ENCODE measurements at places on chromosomes 1 and 21.

DNA sequence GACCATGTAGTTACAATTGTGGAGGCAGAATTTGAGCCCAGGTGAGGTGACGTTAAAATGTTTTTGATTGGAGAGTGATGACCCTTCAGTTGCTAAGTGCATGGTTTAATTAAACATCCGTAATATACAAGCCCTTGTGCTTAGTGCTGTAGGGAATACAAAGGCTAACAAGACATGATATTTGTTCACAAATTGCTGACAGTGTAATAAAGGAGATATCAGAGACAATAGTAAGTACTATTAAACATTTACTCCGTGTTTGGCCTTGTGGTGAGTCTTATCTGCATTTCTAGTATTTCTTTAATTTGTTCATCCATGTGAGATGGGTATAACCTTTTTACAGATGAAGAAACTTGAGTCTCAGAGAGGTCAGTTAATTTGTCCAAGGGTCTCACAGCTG is 37.9 kb downstream of the RLF start:
- DNase-seq, result no peak

DNA sequence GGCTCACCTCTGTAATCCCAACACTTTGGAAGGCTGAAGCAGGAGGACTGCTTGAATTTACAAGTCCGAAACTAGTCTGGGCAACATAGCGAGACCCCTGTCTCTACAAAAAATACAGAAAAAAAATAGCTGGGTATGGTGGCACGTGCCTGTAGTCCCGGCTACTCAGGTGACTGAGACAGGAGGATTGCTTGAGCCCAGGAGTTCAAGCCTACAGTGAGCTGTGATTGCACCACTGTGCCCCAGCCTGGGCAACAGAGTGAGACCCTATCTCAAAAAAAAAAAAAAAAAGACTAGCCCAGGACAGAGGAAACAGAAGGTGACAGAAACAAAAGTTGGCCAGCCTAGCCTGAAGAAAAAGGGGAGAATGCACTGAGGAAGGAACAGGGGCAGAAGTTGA is 21.2 kb downstream of the ARMH1 start:
- no peak for DNase-seq

DNA sequence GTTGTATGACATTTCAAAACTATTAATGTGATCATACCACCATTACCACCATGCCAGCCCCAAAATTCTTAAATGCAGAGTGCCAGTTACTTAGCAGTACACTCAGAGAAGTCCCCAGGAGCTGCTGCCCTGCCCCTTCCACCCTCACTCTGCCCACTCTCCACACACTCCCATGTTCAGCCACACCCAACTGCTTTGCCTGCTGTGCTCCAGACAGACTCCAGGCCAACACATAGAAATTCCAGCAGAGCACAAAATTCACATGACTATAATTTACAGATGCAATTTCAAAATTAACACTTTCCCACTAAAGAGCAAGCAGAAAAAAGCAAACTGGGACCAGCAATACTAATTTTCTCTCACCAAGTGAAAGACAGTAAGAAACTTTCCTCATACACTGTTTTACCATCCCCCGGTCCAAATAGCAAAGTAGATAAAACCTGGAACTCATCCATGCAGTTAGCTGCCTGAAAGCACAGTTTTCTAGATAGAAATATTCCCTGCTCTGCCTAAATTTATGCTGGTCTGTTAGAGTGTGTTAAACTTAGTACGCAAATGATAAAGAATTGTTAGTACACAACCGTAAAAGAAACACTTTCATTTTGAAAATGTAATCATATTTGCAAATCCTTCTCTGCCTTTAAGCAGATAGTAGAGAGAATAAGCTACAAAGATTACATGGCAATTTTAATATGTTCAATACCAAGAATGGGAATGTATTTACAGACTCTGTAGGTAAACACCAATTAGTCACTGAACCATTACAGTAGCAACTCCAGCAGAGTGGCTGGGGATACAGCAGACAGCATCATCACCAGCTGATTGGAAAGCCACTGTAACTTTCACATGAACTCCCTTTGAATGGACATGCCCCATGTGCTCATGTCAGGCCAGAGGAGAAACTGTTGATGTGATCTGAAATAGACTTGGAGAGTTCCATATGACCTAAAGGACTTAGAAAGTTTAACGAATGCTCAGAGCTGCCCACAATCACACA is 176.5 kb downstream of the VAV3 start:
- DNase-seq, result no peak

DNA sequence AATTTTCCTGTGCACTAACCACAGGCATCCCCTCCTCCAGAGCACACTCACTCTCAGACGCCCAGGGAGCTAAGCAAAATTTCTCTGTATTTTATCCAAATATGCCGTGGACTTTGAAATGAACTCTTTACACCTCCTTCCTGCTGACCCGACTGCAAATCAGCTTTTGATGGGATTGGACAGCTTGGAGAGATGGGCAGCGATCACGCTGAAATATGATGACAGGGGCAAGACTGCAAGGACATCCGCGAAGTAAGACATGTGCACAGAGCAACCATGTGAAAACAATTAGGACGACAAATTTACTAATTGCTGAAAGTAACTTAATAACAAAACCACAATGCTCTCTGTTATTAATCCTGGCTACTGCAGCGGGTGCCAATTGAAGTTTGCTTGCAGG is 64.6 kb upstream of the CLDN14 start:
- DNase-seq, result no peak

DNA sequence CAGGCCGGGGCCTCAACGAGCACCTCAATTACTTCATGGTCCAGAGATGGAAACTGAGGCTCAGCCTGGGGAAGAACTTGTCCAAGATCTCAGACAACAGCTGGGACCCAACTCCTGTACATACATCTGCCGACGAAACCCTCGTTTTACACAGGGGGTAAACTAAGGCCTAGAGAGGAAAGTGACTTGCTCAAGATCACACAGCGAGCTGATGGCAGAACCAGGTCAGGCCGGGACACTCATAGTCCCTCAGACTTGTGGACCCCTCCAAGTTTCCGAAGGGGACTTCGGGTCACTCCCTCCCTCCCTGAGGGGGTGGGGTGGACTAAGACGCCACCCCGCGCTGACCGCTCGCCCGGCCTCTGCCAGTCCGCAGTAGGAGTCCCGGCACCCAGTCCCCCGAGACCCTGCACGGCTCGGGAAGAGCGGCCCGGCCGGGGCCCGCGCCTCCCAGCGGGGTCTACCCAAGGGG is 430 bp downstream of the WASF2 start:
- no peak for DNase-seq

- DNase-seq, result no peak
Observed at GRCh38 chr1:81428998-81429397, 371.7 kb upstream of the ADGRL2 start.

GRCh38 chr1:23593042-23593521 is 33.8 kb upstream of the ID3 start:
- DNase-seq, result no peak

DNA sequence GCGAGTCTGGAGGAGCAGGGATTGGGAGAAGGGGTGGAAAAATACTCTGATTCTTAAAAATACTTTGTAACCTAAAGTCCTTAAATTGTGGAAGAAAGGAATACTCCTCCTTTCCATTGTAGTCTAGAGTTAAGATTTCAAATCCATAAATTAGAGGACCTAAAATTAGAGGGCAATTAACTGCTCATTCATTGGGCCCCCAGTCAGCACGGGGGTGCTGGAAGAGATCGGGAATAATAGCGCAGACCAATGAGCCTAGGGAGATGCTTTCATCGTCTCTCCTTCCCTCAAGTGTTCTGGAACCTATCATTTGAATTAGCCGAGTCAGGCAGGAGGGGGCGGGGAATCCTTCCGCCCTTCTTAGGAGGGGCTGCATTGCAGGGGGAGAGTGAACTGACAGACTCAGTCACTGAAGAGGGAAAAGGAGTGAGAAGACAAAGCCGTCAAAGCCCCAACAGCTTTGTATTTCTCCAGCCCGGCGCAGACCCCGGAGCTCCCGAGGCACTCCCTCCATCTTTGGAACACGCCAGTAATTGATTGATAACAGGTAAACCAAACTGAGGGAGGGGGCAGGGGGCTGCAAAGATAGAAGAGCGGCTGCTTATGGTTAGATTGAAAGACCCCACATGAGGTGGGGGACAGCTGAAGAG is at the start of gene MLLT11:
TSS of gene MLLT11 (plus strand) at position 391 of the 650 bp plus-strand sequence. CDS start 6,828 bp downstream, outside the sequence.
- peak; percentile 29 for DNase-seq

DNA sequence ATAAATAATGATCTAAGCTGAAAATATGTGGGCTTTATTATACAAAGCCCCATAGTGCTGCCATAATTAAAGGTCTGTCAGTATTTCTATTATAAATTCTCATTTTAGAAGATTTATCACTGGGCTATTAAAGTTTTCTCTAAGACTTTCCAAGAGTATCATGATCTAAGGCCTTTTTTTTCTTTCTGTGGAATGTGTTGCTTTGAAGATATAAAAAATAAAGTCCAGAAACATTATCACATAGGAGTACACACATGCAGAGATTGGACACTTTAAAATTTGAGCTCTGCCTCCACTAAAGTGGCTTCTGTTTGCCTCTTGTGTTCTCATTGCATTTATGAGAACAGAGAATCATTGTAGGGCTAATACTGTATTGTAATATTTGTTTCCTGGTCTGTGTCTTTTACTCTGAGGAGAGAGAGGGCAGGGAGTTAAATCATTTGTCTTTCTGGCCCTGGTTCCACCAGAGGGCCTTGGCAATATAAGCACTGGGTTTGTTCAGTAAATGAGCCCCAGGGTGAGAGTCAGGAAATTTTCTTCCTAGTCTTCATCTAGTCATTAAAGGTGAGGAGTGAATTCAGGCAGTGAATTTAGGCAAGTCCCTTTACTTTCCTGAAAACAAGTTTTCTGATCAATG is 70.2 kb downstream of the NFIA start:
- DNase-seq, result no peak

DNA sequence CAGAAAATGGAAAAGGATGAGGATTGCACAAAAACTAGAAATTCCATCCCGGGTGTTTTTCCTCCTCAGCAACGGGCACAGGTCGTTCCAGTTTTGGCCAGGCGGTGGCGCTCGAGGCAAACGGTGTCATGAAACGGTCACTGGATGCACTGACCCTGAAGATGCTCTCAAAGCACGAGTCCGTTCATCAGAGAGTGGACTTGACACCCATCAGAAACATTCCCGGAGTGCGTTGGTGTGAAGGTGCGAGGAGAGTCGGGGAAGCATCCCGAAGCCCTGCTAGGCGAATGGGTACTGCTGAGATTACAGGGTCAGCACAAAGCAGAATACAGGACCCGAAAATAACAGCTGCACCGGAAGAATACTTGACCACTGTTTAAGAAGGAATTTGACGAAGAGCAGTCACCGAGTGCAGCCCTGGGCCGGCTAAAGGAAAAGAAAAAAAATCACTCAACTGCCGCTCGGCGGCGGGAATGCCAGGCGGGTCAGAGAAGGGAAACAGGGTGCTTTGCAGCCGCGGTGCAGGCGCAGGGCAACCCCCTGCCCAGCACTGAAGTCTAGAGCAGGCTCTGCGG is 71.7 kb upstream of the ETS2 start:
- peak; percentile 57 for DNase-seq

DNA sequence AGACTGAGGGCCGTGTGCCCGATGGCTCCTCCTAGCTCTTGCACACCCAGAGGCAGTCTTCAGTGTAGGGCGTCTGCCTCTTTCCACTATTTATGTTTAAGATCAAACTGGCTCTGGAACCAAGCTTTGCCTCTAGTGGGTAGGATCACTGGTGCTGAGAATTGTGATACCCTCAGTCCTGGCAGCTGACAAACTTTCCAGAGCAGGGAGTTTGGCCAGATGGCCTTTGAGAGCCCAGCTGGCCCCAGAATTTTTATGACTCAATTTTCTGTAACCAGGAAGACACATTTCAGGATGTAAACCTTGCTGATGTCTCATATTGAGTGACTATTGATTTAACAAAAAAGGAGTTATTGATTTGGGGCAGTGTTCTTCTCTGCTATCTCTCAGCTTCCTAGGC is 6.7 kb downstream of the COQ8A start:
- no peak for DNase-seq

- DNase-seq, result no peak
Observed at GRCh38 chr1:56132520-56132919, 446.8 kb downstream of the PLPP3 start.

- DNase-seq, result no peak
Observed at GRCh38 chr21:15084668-15085067, 19.9 kb upstream of the NRIP1 start.

- DNase-seq, result no peak
Observed at GRCh38 chr21:41480086-41480690, 27.8 kb downstream of the TMPRSS2 start.

DNA sequence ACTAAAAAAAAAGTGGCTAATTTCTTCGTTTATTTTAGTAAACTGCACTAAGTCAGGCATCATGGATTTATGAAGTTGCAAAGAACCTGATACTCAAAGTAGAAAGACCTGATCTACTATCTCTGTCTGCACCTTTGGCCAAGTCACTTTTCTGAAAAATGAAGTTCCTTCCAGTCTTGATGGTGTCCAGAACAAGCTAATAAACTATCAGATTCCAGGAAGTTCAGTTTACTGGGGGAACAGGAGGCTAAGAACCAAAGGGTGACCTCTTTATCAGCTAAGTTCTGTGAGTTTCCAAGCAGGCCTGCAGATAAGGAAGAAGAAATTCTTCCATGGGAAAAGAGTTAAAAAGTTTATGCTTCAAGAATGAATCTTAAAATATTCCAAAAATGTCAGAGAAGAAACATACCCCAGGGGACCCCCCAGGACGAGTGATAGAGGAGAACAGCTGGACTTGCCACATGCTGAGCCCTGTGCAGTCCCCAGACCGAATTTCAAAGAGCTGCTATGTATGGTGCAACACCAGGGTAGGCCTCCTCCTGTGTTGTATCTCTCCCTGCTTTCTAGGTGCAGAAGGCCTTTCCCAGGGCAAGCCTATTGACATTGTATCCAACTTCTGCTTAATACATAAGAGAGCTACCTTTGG is 72.8 kb upstream of the FGGY start:
- DNase-seq, result no peak

GRCh38 chr1:8409106-8409505 is 91.2 kb downstream of the SLC45A1 start:
- peak; percentile 37 for DNase-seq

GRCh38 chr1:56190806-56191365 is 388.5 kb downstream of the PLPP3 start:
- DNase-seq, result no peak

GRCh38 chr1:15261155-15262002 is 14.4 kb downstream of the FHAD1 start:
- no peak for DNase-seq

- no peak for DNase-seq
Observed at GRCh38 chr1:43743206-43743605, 35.9 kb downstream of the ST3GAL3 start.
